ENCODE measurements at places on chromosomes 3 and 15.

DNA sequence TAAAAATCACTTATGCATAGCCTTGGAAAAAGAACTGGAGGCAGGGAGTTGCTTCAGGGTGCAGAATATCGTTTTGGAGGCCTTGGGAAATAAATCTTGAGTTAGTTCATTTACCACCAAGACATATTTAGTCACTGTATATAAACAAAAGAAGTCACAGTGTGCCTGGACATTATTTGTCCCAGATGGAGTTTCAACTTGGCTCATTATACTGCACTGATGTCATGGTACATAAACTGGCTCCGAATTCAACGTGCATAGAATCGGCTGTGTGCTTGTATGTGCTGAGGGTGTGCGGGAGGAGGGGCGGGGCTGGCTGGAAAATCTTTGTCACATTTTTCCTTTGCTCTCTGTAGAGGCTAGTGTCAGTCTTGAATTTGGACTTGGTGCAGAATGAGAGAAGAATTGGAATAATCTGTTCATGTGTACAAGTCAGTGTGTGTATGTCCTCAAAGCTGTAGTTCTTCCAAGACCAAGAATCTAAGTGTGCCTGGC lies 86.6 kb downstream of the FNDC3B start:
- DNase-seq = no peak

- peak; percentile 29 for DNase-seq
These were observed 13.9 kb downstream of the BTBD1 start for GRCh38 chr15:83053151-83053550.

- DNase-seq = peak; percentile 75
These were observed 22.4 kb downstream of the PAQR5 start for GRCh38 chr15:69320977-69321554.

DNA sequence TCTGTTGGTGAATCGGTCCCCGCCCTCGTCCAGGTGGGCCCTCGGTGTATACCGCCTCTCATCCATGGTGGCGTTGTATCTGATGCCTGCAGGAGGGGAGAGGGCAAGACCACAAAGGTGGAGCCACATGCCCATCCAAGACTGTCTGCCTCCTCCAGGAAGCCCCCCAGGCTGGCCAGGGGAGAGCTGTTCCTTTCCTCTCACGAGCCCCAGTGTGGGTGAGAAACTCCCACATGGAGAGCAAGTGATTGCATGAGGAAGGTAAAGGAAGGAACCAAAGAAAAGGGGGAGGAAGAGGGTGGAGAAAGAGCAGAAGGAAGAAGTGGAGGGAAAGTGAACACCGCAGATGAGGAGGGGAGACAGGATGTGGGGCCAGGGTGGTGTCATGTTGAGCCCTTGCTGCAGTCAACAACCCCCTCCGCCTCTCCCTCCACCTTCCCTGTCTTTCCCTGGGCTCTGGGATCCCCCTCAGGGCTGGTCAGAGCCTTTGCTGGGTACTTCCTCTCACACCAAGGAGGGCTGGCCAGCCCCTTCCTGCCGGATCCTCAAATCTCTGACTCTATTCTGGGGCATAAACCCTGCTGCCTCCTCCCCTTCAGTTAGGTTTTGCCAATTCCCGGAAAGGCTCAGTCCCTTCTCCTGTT lies 49.3 kb downstream of the FEM1B start:
- peak; percentile 53 for DNase-seq

DNA sequence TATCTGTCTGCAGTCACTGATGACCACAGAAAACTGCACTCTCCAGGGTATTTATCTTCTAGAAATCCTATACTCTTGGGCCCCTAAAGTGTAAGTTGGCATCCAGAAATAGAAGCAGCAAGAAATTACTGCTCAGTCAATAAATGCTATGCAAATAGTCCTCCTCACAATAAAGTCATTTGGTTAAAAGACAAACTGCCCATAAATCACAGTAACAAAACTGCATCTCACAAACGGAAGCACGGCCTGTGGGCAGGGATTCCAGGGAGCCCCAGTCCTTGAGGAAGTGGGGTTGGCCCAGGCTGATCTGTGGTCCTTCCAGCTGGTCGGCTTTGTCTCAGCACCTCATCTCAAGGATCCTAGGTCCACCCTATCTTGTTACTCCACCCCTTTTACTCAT lies 29.7 kb upstream of the SPATA12 start:
- peak; percentile 50 for DNase-seq

GRCh38 chr3:151901644-151902285 lies 28.3 kb downstream of the SUCNR1 start:
- no peak for DNase-seq

DNA sequence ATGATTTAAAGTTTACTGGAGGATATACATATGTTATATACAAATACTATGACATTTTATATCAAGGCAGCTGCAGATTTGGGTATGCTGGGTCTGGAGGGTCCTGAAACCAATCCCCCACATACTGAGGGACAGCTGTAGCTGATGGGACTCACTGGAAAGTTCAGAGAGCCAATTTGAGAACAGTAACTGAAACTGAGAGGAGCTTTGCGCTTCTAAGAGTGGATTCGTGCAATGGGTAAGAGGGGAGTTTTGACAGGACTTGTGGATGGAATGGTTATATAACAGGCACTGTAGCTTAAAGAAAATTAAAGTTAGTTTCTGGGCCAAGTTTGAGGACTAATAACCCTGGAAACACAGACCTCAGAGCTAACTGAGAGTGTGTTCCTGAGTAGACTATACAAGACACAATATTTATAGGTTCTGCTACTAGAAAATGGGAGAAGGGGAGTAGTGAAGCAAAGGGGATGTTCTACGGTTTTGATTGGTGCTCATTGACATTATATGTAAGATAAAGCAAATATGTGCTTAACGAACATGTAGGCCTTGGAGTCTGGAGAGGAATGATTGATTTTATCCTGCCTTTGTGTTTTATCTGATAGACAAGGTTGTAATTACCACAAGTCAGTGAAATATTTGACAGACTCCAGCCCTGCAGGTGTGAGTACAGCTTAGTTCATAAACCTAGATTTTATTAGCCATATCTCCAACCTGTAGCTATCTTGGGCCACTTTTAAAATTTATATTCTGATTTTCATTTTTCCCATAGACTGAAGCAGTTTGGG lies 4.8 kb upstream of the ZMAT3 start:
- DNase-seq = no peak

- no peak for DNase-seq
These were observed 59.1 kb upstream of the TOP2B start for GRCh38 chr3:25723802-25724201.

DNA sequence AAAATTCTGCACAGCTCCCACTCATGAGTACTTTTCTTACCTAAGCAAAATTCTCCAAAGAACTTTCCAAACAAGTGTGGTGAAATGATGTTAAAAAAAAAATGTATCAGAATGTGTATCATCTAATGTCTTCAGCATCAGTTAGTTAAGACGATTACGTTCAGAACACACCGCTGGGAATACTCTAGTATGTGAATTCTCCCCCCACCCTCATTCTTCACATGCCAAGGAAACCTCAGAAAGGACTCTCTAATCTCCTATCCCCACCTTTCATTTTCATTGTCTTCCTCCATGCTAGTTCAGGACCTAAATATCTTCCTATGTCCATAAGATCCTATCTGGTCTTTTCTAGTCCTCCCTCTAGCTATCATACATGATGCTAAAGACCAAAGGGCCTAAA lies 457.4 kb downstream of the SHQ1 start:
- no peak for DNase-seq

DNA sequence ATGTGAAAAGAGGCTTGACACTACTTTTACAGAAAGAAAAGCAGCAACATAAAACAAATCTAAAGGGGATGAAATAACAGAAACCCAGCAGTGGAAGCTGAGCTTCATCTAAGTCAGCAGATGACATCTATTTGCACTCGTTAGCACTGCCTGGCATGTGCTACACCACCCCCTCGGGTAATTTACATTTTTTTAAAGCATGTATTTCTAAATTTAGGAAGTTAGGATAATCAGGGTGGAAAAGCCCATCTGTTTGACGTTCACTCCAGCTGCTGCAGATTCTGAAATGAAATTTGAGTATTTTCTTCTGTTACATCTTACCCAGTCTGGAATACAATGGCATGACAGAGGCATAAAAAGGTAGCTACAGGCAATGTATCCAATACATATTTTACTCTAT lies 20.7 kb downstream of the IGSF11 start:
- no peak for DNase-seq

DNA sequence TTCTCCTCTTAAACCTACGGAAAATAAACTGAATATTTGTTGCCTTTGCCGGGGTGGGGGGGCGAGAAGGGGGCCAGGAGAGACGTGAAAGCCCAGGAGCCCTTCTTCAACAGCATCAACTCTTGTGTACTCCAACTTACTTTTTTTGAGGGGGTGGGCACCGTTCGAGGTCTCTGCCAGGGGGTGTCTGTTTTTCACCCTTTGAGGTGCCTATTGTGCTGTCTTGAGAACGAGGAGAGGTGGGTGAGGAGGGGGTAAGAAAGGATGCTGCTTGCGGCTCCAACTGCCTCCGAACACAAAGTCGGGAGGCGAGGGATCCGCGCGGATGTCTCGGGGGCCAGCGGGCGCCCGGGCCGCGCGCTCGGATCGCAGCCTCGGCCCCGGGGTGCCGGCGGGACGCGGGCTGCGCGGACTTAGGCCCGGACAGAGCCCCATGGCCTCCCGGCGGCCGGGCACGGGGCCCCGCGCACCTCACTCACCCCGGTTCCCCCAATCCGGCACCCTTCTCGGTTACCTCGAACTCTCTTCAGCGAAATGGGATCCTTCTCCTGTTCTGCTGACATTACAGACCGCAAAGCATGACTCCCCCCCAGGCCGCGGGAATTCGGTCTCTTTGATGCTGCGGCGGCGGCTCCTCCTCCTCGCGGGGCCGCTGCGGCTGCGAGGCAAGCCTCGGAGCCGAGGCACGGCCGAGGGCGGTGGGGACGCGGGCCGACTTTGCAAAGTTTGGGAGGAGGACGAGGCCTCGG lies 650 bp downstream of the PYGO1 start:
- no peak for DNase-seq

GRCh38 chr15:84722628-84723027 lies 6.7 kb upstream of the SEC11A start:
- DNase-seq = no peak

GRCh38 chr3:182165234-182165633 lies 453.5 kb downstream of the SOX2 start:
- no peak for DNase-seq

DNA sequence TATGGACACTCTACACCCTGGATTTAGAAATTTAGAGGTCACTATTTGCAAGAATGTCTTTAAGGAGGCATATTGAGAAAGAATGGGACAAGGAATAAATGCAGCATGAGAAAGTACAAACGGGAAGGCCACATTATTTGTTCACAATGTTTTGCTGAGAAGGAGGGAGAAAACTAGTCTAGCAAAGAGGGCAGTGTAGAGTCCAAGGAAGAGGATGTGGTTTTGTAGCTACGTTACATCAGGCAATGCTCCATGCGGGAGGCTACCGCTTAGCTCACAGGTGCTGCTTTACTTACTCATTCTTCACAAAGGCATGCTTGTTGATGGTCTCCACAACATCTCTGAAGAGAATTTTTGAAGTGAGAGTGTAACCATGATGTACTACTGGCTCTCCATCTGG lies 191.1 kb downstream of the PLCH1 start:
- DNase-seq = peak; percentile 7

DNA sequence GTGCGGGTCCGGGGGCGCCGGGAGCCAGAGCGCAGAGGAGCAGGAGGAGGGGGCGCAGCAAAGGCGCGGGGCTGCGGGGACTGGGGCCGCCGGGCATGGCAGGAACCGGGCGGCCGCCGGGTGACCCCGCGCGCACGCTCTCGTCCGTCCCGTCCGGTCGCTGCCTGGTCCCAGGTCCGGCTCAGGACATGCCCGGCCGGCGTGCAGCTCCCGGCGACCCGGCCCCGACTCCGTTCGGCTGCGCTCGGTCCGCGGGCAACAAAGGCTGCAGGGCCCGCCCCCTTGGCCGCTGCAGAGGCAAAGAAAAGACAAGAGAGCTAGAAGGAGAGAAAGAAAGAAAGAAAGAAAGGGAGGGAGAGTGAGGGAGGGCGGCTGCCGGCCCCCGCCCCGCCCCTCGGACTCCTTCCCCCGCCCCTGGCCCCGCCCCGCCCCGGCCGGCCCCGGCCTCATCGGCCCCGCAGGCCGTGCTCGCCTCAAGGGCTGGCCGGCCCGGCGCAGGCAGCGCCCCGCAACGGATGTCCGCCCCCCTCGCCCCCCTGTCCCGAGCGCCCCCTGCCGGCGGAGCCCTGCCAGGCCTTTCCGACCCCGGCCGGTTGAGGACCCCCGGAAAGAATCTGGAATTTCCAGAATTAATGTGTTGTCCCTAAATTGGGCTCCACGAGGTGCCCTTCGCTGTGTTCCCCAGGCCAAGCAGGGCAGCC lies at the start of gene ADAMTS7:
TSS of gene ADAMTS7 (minus strand) at position 341 of the 701 bp plus-strand sequence. CDS start at position 97, 244 bp downstream.
- peak; percentile 0 for DNase-seq

GRCh38 chr3:157125101-157125500 lies 34.8 kb downstream of the CCNL1 start:
- DNase-seq = no peak

- no peak for DNase-seq
These were observed 7.0 kb downstream of the SEMA6D start for GRCh38 chr15:47724346-47724745.

DNA sequence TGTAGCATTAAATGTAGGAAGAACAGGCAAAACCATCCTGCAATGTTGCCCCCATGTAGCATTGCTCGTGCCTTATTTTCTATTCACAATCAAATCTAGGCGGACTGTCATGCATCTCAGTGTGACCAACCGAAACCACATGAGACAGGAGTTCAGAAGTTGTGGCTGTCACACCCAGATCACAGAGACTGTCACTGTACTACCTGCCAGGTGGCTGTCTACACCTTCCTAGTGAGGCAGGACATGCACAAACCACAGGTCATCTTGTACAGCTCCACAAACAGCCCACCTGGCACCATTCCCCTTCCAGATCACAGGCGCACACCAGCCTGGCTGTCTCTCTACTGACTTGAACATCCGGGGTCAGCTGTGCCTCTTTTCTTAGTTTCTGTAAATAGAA lies 392.8 kb downstream of the OCA2 start:
- DNase-seq = no peak

DNA sequence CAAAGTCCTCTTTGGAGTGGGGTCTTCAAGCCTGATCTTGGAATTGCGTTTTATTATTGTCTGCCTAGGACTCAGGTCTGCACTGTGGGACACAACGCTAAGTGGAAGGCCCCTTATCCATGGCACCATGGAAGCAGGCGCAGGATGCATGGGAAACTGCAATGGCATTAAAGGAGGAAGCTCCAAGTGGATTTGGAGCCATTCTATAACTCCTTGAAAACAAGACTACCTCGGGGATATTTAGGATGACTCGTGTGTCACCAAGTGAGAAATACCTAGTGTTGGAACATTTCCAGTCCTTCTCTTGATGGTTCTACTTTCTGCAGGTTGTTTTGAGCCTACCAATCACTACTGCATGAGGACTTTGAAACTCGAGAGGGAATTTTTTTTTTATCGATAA lies 126.6 kb upstream of the ZBED2 start:
- DNase-seq = no peak

- no peak for DNase-seq
These were observed 13.3 kb downstream of the LYSMD2 start for GRCh38 chr15:51724199-51724598.
